CD4-positive, alpha-beta memory T cell (primary cell): ENCODE measurements at places on chromosomes 1 and 21. TPM values are rescaled to one million over a fixed set of nuclear protein-coding genes. Genes with fewer than 3 reads are reported as not detected.

DNA sequence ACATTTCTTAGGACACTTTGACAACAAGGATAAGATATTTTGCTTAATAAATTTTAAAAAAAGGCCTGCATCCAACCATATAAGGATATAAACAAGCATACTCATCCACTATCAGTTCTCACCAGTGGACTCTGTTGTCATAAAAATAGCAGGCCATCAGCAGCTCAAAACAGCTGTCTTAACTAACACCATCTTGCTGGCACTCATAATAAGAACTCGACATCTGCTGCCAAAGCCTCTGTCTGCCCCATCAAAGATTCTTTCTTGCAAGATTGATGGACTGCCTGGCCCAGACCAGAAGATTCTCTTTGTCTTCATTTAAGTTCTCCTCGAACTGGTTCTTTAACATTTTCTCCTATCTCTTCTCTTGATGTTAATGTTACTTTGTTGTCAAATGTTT lies 10.1 kb downstream of the JMJD4 start:
- H3K4me3 ChIP-seq: no peak overlapping the region
- no peak overlapping the region for H3K27ac ChIP-seq
- H3K4me1 ChIP-seq: peaks cover 14% of the 10 kb centered on the region
- H3K36me3 ChIP-seq: no peaks in the 10 kb centered on the region

Gene CTSS
- 119 TPM for total RNA-seq

- no peaks in the 10 kb centered on the region for H3K4me1 ChIP-seq
- peaks cover 62% of the 10 kb centered on the region for H3K36me3 ChIP-seq
- DNase-seq: no peak
- H3K4me3 ChIP-seq: no peak overlapping the region
Measured at GRCh38 chr1:37883671-37884070, 24.3 kb upstream of the MTF1 start.

- H3K4me3 ChIP-seq: no peak overlapping the region
- H3K4me1 ChIP-seq: no peaks in the 10 kb centered on the region
- H3K27me3 ChIP-seq: no peaks in the 10 kb centered on the region
- DNase-seq: no peak
- no peaks in the 10 kb centered on the region for H3K36me3 ChIP-seq
Measured at GRCh38 chr1:233025157-233025556, 74.7 kb downstream of the NTPCR start.

- no peak overlapping the region for H3K4me3 ChIP-seq
- H3K4me1 ChIP-seq: no peaks in the 10 kb centered on the region
- no peak for DNase-seq
- no peak overlapping the region for H3K27ac ChIP-seq
- no peaks in the 10 kb centered on the region for H3K36me3 ChIP-seq
Measured at GRCh38 chr1:31216016-31216415, 23.7 kb downstream of the NKAIN1 start.

Gene CCDC30
- 7.0 TPM for total RNA-seq

DNA sequence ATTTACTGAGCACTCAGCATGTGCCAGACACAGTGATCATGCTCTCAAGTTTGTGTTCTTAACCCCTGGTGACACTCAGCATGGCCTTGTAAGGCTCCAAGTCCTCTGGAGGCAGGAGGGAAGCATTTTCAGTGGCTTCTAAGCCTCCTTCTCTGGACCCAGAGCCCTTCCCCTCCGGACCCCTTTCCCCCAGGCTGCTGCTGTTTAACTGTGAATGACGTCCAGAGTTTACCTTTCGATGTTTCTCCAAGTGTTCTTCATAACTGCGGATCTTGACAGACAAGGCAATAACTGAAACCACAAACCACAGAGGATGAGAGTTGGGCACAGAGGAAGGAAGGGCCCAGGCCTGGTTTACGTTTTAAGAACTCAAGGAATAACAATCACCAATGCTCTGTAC lies 6.5 kb downstream of the MRPS15 start:
- DNase-seq: peak; percentile 22
- H3K36me3 ChIP-seq: peaks cover 39% of the 10 kb centered on the region

- H3K4me3 ChIP-seq: no peak overlapping the region
- no peaks in the 10 kb centered on the region for H3K27me3 ChIP-seq
- DNase-seq: peak; percentile 56
- no peaks in the 10 kb centered on the region for H3K4me1 ChIP-seq
- no peaks in the 10 kb centered on the region for H3K36me3 ChIP-seq
Measured at GRCh38 chr1:207404849-207405525, 49.1 kb upstream of the CR2 start.

GRCh38 chr1:217734973-217735372 lies 103.8 kb downstream of the SPATA17 start:
- no peak for DNase-seq
- no peaks in the 10 kb centered on the region for H3K4me1 ChIP-seq
- no peaks in the 10 kb centered on the region for H3K36me3 ChIP-seq
- H3K27ac ChIP-seq: no peak overlapping the region

Gene PTPN14
- total RNA-seq: 0.20 TPM

Gene USP1
- total RNA-seq: 50.0 TPM

- no peak for DNase-seq
- no peak overlapping the region for H3K4me3 ChIP-seq
- no peaks in the 10 kb centered on the region for H3K27me3 ChIP-seq
- no peak overlapping the region for H3K27ac ChIP-seq
- no peaks in the 10 kb centered on the region for H3K4me1 ChIP-seq
- no peaks in the 10 kb centered on the region for H3K36me3 ChIP-seq
Measured at GRCh38 chr21:15679630-15680029, 50.2 kb upstream of the USP25 start.

GRCh38 chr1:207172885-207173284 lies 68.9 kb downstream of the C4BPA start:
- no peaks in the 10 kb centered on the region for H3K4me1 ChIP-seq
- H3K4me3 ChIP-seq: no peak overlapping the region
- no peak overlapping the region for H3K27ac ChIP-seq
- no peaks in the 10 kb centered on the region for H3K27me3 ChIP-seq
- DNase-seq: no peak

Gene RIMKLA
- total RNA-seq: 0.06 TPM

Gene ADAMTS4
- total RNA-seq: 2.4 TPM

DNA sequence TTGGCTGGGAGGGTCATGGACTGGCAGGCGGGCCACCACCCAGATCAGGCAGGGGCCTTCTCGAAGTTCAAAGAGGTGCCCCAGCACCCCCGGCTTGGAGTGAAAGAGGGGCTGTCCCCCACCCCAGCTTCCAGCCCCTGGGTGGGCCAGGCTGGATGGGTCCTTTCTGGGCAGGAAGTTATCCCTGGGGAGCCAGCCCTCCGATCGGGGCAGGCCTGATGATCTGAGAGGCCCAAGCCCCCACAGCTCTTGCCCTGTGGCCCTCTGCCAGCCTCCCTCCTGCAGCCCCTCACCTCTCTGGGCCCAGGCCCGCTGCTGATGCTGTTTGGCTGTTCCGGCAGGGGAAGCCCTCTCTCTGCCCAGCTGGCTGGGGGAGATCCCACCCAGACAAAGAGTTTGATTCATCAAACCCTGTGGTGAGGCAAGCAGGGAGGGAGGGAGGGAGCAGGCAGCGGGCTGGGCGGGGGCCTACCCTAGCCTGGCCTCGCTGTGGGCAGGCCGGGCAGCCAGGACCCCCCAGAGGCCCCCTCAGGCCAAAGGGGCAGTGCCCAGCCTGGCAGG lies 2.5 kb downstream of the ARHGEF19 start:
- no peak for DNase-seq
- H3K36me3 ChIP-seq: no peaks in the 10 kb centered on the region
- peaks cover 20% of the 10 kb centered on the region for H3K4me1 ChIP-seq
- H3K27me3 ChIP-seq: no peaks in the 10 kb centered on the region
- no peak overlapping the region for H3K27ac ChIP-seq

Gene PRR9
- not detected for total RNA-seq

- H3K27ac ChIP-seq: no peak overlapping the region
- no peak for DNase-seq
- no peaks in the 10 kb centered on the region for H3K27me3 ChIP-seq
- H3K4me1 ChIP-seq: no peaks in the 10 kb centered on the region
- H3K4me3 ChIP-seq: no peak overlapping the region
Measured at GRCh38 chr1:22252251-22252650, 109.4 kb upstream of the WNT4 start.

- H3K27me3 ChIP-seq: no peaks in the 10 kb centered on the region
- H3K27ac ChIP-seq: peak overlapping the region; percentile 77
Measured at GRCh38 chr21:25562660-25563059, 44.6 kb downstream of the MRPL39 start.

GRCh38 chr1:44847845-44848244 lies 4.8 kb upstream of the PTCH2 start:
- H3K36me3 ChIP-seq: no peaks in the 10 kb centered on the region
- H3K27me3 ChIP-seq: no peaks in the 10 kb centered on the region

Gene ANP32E
- 53.4 TPM for total RNA-seq

DNA sequence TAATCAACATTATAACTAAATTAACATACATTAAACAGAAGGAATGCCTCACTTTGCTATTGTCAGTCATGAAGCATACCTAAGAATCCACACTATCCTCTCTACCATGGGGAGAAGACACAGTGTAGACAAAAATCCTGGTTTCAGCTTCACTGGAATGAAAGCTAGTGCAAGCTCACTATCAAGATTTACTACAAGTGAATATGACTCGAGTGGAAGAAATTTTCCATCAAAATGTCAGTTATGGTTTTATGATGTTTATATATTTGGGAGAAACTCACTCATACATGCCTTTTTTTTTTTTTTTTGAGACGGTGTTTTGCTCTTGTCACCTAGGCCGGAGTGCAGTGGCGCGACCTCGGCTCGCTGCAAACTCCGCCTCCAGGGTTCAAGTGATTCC lies 424.3 kb downstream of the KCNT2 start:
- no peak for DNase-seq
- no peaks in the 10 kb centered on the region for H3K27me3 ChIP-seq
- H3K4me1 ChIP-seq: no peaks in the 10 kb centered on the region
- no peak overlapping the region for H3K27ac ChIP-seq

DNA sequence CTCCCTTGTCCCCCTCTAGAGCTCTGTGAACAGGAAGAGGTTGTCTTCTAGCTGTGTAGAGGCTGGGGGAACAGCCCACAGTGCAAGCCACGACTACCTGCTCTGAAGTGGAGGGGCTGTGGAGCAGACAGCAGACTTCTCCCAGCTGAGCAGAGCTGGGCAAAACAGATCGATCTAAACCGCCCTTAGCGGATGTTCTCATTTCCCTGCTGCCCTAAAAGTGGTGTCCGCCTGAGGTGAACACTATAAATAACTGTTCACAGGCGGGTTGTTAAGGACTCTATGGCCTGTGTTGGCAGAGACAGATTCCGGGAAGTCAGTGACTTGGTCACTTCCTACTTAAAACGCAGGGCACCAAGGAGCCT lies 203.2 kb downstream of the RHOU start:
- H3K27me3 ChIP-seq: no peaks in the 10 kb centered on the region
- no peak overlapping the region for H3K27ac ChIP-seq
